ENCODE measurements at places on chromosomes 6 and 20.
A peak's percentile ranks its signal among the peaks of the same experiment; 100 is the strongest.

DNA sequence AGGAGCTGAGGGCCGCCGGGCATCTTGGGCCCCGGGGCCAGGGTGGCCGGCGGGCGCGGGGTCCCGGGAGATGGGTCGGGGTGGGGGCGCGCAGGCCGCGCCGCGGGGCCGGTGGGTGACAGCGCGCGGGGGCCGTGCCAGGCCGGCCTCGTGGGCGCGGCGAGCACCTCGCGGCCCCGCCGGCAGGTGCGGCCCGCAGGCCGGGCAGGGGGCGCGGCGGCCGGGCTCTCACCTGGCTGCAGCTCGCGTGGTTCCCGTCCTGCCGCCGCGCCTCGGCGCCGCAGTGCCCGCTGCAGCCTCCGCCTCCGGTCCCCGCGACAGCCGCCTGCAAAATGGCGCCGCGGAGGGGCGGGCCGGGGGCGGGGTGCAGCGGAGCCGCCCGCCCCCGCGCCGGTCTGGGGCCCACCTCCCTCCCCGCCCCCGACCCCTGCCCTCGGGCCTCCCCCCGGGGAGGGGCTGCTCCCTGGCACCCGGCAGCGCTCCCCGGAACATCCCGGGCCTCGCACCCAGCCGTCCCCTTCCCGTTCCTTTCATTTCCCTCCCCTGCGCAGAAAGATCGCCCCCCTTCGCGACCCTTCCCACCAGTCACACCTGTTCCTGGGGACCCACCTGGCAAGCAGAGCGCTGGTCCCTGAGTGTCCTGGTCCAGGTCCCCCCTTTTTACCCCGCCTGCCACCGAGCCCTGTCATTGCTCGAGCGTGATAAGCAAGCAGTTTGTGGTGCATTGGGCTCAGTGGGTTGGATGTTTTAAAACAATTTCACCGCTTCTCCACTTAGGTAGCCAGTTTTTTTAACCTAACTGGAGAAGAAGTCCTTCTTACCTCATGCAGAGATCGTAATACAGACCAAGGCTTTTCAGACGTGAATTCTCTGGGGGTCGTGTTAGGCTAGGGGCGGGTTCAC is at the start of gene SLC23A2:
SLC23A2 (minus strand) TSS at position 337 of the 903 bp plus-strand sequence. CDS start 68,948 bp downstream, outside the sequence.
- peak; percentile 65 for DNase-seq

DNA sequence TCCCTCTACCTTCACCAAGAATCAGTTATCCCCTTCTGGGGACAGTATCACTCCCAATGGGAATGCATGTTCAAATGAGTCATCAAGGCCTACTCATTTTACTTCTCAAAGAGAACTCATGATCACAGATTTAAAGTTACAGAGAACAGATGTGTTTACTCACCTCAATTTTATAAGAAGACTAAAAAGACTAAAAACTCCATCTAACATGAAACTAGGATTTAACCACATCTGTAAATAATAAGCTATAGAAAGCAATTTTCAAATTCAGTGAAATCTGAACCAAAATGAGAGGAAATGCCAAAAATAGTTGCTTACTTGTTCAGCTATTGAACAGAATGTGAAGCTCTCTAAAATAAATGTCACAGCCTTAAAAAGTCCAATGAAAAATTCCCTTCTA is 300.1 kb upstream of the KCNQ5 start:
- DNase-seq, result no peak

DNA sequence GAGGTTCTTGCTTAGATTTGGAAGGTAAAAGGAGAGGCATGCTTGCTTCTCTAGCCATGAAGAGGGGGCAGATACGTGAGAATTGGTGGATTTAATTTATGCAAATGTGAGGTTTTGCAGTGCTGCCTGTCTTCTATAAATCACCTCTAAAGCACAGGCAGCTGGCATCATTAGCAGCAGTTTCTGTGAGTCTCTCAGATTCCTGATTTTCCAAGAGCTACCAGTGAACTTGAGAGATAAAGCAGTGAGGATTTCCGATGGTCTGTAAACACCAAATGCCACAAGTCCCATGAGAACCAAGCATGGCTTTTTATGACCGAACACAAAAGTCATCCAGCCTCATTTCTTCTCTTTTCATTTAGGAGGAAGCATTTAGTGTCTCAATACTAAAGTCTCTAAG is 3.2 kb upstream of the SIRPB2 start:
- DNase-seq, result no peak

- no peak for DNase-seq
Measured at GRCh38 chr20:37970856-37971245, 62.4 kb downstream of the TTI1 start.

DNA sequence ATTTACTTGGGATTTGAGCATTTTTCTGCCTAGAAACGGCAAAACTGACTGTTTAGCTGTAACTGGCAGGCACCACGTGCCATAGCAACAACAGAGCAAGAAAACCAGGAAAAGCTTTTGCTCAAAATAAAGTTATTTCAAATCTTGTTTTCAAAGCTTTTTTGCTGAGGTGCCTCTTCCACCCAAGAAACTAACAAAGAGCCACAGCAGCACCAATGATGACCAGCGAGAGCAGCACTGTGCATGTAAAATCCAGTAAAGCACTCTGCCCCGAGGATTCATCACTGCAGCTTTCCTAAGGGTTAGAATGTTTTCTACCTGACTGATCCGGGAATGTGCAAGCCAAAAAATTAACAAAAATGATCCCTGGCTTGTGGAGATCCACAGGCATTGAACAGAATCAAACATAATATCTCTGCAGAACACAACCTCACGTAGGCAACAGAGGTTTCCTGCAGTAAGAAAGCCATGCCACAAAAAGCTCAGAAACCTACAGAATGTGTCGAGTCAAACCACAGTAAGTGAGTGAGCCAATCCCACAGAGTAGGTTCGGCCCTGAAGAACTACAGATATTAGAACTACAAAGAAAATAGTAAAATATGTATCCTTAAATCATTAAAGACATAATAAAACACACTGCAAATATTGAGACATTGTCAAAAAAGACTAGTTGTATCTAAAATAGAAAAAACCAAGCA is 7.4 kb upstream of the ULBP3 start:
- DNase-seq, result no peak

DNA sequence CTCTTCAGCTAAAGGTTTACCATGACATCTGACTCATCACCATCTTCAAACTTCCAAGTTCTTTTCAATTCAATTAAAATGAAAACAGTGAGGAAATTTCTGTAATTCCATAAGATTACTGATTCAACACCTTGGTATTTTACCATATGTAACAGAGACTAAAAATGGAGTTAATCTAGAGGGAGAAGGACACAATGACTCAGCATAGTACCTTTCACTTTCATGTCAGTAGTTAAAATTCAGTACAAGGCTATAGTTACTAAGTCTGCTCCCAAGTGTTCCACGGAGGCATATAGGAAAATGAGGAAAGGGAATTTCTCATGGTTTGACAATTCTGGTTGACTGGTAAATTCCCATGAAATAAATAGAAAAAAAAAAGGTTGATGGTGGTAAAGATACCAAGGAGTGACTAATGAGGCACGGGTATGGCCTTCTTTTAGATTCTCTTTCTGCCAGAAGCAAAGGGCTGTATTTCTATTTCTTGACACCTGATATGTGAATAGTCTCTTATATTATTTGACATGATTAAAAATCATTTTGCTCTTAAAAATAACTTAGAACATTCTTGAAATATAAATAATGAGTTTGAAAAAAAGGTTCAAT is 526.7 kb upstream of the ADGRB3 start:
- no peak for DNase-seq

- DNase-seq, result no peak
Measured at GRCh38 chr20:312067-312466, 13.3 kb upstream of the SOX12 start.

DNA sequence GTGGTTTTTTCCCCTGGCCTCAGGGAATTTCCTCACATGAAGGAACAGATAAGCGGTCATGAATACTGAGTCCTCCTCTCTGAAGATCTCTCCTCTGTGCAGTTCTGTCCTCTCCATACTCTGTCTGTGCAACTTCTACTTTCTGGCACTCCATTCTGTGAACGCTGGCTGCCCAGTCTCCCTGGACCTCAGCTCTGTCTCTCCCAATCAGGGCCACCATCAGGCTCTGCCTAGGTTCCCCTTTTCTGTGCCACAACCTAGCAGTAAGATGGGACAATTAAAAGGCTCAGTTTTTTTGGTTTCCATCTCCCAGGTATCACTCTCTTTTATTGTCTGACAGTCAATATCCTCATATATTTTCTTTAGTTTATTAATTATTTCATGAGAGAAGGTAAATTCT is 4.8 kb upstream of the ADGB start:
- DNase-seq, result no peak

- DNase-seq, result no peak
Measured at GRCh38 chr6:25263657-25264056, 15.5 kb upstream of the CARMIL1 start.

- DNase-seq, result no peak
Measured at GRCh38 chr20:38829296-38829875, 23.9 kb downstream of the PPP1R16B start.

GRCh38 chr6:144555066-144555465 is 269.9 kb downstream of the UTRN start:
- DNase-seq, result no peak

GRCh38 chr6:12577124-12577850 is 139.3 kb upstream of the PHACTR1 start:
- DNase-seq, result no peak

DNA sequence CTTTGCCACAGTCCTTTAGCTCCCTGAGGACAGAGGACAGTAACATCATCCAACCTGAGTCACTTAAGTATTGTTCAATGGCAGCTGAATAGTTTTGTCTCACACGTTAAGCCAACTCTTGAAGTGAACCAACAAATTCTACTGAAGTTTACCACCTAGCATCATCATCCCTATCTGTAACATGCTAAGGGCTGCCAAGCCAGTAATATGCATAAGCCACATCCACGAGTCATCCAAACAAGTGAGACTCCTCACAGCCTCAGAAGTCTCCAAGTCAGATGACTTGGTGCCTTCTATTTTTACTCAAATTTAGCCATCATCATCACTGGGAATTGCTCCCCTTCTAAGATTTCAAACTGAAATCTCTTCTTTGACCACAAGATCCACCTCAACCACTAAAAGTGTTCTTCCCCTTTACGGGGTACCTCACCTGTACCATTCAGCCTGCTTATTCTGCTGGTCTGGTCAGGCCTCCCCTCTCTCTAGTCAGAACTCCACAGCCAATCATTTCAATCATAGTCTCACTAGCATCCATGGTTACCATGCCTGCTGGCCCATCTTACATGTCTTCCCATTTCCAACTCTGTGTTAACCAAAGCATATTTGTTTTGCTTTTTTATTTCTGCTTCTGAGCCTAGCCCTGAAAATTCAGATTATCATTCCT is 73.7 kb downstream of the DTNBP1 start:
- DNase-seq, result no peak

DNA sequence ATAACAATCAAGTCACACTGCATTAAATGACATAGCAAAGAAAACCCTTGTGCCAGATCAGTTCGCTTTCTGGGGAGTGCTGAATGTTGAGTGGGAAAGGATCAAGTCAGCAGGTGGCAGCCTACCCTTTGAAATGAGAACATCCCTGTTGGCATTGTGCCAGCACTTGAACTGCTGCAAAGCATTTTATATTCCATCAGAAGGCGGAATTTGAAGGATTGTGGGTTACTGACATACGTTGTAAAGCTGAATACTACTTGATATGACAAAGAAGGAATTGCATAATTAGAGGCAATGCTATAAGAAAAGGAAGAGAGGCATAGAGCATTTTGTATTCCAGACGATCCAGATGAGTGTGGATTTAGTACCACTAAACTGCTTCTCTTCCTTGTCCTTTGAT is 26.5 kb downstream of the BCKDHB start:
- DNase-seq, result peak; percentile 9

DNA sequence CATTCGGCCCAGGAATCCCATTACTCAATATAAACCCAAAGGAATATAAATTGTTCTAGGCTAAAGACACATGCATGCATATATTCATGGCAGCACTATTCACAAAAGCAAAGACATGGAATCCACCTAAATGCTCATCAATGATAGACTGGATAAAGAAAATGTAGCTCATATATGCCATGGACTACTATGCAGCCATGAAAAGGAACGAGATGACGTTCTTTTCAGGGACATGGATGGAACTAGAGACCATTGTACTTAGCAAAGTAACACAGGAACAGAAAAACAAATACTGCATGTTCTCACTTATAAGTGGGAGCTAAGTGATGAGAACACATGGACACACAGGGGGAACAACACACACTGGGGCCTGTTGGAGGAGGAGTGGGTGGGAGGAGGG is 769.5 kb downstream of the TBC1D32 start:
- DNase-seq, result no peak

DNA sequence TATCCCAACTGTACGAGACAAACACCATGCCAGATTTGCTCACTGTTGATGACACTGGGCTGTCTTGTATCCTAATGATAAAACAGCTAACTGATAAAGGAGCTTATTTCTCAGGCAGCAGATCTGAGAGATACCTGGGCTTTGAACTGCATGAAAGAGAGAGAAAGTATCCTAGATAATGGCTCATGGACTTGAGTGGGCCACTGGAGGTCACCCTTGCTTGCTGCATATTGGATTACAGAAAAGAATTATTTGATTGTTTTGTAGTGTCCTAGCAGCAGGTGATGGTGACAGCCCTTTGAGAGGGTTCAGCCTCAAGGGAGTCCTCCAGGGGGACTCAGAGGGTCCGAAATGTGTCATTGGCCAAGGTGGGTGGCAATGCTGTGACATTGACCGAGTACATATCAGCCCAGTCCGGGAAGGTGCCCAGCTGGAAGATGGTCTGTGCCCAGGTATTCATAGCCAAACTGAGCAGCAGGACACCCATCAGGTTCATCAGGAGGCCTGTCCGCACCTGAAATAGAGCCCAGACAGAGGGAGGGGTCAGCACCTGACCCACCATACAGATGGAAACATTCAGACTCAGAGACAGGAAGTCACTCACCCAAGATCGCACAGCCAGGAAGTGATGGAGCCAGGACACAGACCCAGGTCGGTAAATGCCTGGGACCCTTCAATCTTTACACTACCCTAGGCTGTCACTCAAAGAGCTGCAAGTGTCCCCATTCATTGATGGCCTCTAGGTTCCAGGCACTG is 9.4 kb upstream of the OCSTAMP start:
- DNase-seq, result no peak

- no peak for DNase-seq
Measured at GRCh38 chr6:84766118-84766798, 1.9 kb upstream of the TBX18 start.

DNA sequence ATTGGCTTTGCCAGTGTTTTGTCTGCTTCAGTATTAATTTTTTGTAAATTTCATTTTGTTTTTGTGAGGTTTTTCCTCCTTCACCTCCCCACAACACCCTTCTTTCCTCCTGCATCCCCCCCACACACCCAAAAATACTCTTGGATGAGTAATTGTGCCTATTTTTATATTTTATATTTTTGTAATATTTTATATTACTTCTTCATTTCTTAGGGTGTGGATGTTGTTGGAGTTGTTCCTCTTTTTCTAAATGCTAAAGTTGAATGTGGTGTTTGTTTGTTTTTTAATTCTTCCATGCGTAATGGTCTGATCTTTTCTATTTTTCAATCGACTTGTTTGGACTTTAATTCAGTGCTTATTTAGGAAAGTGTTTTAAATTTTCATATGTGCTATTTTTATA is 420.5 kb upstream of the SOX4 start:
- no peak for DNase-seq

GRCh38 chr20:12276011-12276673 is 358.4 kb downstream of the BTBD3 start:
- DNase-seq, result no peak
